ENCODE measurements at places on chromosomes 6 and 20.
A peak's percentile ranks its signal among the peaks of the same experiment; 100 is the strongest.

DNA sequence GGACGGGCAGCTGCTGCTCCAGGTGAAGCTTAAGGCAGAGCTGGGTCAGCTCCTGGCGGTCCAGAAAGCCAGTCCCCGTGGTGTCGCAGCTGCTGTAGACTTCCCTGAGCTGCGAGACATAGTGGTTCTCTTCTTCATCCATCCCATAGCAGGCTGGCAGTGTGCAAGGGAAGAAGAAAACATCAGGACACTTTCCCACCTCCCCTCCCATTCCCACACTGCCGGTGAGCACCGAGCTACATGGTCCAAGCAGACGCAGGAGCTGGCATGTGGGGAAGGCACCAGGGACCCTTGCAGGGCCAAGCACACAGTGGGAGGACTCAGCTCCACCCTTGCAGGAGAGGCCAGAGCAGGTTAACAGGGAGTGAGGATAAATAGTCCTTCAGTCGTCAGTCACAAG, 58.9 kb downstream of the NINL start:
- no peak for DNase-seq

- no peak for DNase-seq
Measured at GRCh38 chr6:107713563-107713962, 110.5 kb downstream of the SCML4 start.

- DNase-seq: no peak
Measured at GRCh38 chr6:70166088-70166958, 136.6 kb downstream of the COL9A1 start.

DNA sequence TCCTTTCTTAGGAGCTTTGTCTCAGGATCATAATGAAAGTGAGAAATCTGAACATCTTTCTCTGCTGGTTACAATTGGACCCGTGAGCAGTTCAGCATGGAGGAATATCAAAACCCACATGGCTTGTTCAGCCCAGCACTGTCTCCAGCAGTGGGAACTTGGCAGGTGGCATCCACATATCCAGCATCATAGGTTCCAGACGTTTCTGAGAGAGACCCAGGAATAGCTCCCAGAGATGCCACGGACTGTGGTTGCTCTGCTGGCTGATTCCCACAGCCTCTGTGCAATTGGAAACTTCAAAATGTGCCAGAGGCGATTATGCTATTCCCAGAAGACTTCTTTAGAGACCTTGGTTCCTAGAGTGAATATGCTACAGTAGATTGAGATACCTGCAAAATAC, 76.4 kb downstream of the PHACTR2 start:
- no peak for DNase-seq

- DNase-seq: no peak
Measured at GRCh38 chr6:89239338-89239737, 22.2 kb upstream of the GABRR1 start.

GRCh38 chr6:21164768-21165326, 428.7 kb upstream of the SOX4 start:
- DNase-seq: no peak

DNA sequence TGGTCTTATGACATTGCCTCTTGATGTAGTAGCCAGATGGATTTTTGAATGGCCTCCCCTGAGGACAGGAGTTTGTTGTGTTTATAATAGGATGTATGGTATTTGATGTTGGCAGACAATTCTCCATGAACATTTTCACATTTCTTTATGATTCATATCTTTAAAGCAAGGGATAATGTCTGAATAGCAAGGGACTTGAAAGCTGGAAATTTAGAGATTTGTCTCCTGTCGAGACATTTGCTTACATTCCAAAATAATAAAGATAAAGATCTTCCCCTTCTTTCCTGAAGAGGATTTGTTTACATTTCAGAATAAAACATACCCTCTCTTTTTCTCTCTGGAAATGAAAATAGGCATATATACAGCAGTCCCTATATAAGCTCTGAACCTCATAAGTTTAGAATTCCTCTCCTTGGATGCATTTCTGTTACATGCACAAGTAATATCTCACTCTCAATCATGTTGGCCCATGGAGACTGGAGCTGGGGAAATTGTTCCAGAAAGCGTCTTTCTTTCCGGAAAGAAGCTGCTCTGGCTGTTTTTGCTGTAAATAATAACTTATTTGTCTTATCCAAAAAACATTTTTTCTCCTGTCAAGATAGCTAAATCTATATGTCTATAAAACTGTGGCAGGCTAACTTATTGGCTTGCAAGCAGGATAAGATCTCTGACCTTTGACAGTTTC, 42.5 kb upstream of the ASCC3 start:
- DNase-seq: no peak

DNA sequence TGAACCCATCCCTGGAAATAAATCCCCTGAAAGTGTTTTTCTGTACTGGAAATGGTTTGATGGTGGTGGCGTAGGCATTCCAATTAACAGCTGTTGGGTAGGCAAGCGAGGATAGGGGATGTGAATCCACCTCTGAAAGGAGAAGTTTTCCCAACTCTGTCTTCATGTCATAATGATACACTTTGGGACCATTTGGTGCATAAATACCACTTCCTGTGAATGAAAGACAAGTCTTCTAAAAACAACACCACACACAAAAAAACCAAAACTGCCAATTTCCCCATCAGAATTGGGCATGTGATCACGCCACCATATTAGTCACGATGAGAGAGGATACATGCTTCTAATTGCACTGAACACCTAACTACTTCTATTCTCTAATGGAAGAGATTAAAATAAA, 6.4 kb downstream of the VNN2 start:
- no peak for DNase-seq

DNA sequence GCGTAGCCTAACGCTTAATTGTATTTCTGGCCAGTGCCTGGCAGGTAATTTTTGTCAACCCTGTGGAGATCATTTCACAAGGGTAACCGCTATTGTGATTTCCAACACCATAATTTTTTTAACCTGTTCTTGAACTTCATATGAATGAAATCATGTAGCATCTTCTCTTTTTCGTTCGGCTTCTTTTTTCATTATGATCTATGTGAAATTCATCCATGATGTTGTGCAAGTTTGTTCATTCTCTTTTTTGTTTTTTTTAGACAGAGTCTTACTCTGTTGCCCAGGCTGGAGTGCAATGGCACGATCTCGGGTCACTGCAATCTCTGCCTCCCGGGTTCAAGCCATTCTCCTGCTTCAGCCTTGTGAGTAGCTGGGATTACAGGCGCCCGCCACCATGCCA, 42.5 kb upstream of the TGM3 start:
- no peak for DNase-seq

- no peak for DNase-seq
Measured at GRCh38 chr20:19081937-19082336, 130.5 kb upstream of the SLC24A3 start.

DNA sequence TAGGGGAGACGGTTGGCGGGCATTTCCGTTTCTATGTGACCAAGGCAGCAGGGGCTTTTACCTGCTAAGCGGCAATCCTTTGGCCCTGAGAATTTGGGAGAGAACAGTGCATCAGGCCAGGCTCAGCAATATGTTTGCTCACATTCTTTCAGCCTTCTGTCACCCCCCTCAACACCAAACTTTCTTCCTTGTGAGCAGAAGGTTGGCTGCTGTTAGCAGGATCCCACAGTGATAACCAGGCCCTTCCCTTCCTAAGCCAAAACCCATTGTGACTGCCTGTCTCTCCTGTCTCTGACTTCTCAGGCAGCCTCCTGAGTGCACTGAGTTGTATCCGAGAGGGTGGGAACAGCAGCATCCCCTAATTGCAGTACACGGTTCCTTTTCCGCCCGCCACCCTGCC, 43.7 kb downstream of the STK35 start:
- no peak for DNase-seq

DNA sequence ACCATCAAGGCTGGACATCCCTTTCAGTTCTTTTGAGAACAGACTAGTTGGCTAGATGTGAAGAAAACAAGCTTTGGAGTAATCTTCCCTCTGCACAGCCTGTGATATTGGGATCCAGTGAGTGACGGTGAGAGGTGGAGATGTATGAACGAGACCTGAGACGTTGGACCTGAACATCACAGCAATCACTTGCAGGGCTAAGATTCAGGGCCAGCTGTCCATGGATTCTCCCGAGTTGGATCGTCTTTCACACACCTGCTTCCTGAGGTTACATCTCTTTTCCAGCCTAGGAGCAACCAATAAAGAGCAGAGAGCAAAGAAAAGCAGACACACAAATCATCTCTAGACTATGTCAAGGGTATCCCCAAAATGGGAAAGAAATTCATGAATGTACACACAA, 30.0 kb upstream of the TMEM14A start:
- no peak for DNase-seq

GRCh38 chr6:117441824-117442264, 16.1 kb upstream of the ROS1 start:
- DNase-seq: no peak

GRCh38 chr6:111626441-111626840, 20.8 kb upstream of the TRAF3IP2 start:
- DNase-seq: no peak

GRCh38 chr6:108127056-108127455, 38.8 kb upstream of the NR2E1 start:
- no peak for DNase-seq

- no peak for DNase-seq
Measured at GRCh38 chr6:109824105-109824504, 133.0 kb downstream of the FIG4 start.

DNA sequence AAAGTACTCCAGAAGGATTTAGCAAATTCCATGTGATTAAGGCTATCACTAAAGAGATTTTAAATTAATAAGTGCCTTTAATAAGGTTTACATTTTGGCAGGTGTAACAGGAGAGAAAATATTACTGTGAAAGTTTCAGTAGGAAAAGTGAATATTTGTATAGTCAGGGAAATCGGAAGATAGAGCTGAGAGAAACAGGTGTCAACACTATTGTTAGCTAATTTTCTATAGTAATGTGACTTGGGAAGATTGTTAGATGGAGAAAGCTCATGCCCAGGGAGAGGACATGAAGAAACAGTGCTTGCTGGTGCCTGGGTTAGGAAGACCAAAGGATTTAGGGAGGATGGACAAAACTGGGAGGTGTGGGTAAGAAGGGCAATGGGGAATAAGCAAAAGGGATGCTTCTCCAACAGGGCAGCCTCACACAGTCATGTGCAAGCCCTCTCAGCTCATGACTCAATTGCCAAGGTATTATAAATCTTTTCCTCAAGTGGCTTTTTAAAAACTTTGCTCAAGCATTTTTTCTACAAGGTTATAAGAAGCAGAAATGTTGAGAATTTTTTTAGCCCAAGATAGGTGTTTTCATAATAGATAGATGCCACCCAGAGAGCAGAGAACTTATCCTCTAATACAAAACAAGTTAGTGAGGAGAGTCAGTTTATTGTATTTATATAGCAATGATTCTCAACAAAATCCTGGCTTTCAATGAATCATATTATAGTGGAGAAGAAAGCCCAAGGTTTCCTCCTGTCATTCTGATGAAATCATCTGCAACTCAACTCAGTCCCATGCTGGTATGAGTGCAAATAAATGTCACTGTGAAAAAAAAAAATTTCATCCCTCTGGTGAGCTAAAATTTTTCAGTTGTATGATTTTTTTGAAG, 325.2 kb upstream of the NT5E start:
- no peak for DNase-seq

DNA sequence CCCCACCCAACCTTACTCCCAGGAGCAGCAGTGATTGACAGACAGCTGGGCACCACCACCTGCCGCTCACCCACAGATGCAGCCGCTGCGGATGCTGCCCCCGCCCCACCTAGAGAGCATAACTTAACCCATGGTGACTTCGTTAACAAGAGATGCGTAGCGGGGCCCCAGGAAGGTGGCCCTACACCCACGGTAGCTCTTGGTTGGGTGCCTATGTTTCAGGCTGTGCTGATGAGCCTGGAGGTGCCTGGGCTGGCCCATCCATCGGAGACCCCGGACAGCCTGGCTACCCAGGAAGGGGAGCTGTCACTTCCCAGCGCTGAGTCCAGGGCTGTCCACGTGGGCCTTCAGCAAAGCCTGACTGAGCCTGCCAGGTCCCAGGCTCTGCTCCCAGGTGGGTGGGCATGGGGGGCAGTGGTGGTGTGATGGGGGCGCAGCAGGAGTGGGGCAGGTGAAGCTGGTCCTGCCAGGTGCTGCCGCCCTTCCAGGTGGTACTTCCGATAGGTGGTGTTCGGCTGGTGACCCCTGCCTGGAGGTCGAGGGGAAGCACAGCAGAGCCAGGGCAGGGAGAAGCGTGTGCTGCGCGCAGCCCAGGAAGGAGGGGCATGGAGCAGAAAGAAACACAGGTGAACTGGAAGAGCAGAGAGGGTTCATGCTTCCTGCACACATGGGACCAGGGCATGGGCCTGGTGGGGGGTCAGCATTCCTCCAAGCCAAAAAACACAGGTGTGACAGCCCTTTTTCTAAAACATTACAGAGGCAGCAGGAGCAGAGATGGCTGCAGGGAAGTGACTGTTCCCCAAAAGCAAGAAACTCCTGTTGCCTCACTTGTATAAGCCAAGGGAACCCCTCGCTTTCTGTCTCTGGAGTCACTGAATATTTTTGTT, 56.9 kb downstream of the SYNJ2 start:
- peak; percentile 2 for DNase-seq

DNA sequence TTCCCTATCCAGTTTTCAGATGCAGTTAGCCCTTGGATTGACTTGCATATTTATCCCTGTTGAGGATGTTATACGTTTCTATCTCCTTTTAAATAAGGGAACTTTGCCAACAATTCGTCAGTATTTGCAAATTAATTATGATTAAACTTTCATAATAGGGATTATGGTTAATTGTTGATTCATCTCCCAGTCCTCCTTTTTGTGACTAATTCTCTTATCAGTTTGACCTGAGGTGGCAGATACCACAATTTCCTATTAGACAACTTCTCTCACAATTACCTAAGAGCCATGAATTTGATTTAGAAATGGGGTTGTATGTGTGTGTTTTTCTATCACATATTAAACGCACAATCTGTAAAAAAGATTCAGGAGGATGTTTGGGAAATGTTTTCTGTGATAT, 172.9 kb downstream of the LAMA2 start:
- DNase-seq: no peak

- no peak for DNase-seq
Measured at GRCh38 chr6:167103041-167103891, 19.6 kb upstream of the CCR6 start.

DNA sequence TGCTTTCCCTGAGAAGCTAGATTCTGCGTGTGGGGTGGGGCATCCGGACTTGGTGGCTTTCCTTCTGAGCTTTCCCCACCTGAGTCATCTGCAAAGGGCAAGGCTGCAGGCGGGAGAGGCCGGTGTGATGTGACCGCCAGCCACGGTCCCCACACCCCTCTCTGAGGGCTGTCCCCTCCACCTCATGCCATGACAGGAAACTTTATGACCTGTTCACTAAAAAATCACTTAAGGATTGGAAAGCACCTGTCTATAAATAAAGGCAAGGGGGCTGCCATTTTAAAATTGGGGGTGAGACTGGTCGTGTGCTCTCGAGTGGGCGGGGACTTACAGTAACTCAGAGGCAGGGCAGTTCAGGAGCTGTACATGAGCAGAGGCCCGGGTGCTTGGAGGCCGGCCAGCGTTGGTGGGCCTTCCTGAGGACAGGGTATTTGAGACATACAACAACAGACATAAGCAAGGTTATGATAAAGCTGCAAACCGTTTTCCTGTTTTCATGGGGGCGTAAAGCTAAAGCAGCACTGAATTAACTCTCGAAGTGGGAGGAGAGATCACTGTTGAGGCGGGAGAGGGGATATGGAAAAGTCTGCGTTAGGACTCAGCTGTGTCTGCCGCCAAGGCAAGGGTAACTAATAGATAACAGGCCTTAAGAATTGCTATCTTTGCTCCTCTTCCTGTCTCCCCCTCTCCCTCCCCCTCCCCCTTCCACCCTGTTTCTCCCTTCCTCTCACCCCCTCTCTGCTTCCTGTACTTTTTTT, 16.1 kb upstream of the SERPINB1 start:
- peak; percentile 73 for DNase-seq
